ENCODE measurements at places on chromosomes 6 and 20.

DNA sequence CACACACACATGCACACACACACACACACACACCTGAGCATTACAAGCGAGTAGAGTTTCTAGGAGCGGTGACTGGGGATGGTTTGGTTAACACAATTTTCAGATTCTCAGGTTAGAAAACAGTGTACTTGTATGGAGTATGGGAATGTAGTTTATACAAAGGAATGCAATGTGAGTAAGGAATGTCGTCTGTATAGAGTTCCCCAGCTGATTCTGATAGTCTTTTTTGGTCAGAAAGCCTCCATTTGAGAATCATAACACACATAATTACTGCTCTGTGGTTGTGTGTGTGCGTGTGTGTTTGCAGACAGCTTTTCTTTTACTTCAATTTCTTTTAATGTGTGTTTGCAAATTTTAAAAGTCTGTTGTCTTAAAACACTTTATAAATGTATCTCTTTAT is 93.2 kb downstream of the MYO6 start:
- no peak for DNase-seq

DNA sequence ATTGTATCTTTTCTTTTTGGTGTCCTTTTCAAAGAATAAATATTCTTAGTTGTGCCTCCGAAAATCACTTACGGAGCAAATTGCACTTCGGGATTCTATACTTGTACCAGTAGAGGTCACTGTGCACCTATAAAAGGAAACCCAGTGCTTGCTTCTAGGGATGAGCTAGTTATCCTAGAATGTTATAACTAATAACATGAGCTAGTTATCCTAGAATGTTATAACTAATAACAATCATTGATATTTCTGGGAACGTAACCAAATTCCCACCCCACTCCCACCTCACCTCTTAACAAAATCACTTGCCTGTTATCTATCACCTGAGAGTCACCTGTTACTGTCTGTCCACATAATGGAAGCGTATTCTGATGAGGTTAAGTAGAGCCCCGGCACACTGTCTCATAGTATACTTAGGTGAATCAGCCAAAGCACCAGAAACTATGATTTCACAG is 126.9 kb upstream of the TIAM2 start:
- no peak for DNase-seq

DNA sequence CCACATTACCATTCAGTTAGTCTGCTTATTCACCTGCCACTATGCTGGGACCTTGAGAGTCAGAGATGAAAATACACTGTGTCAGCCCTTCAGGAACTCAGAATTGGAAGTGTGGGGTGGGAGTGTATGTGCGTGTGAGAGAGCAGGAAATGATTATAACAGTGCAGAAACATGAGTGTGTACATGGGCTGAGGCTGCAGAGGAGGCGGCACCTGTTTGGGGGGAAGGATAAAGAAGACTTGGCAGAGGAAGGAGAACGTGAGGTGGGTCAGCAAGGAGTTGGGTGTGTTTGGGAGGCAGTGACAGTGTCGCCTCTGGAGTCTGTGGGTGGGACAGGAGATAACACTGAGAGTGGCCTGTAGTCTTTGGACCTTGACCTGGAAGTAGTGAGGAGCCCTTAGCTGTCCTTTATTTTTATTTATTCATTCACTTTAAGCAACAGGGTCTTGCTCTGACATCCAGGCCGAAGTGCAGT is 3.1 kb downstream of the CHMP4B start:
- no peak for DNase-seq

GRCh38 chr6:167302796-167303195 is 11.7 kb downstream of the UNC93A start:
- no peak for DNase-seq

GRCh38 chr20:44019638-44020335 is 105.1 kb downstream of the TOX2 start:
- DNase-seq: no peak

DNA sequence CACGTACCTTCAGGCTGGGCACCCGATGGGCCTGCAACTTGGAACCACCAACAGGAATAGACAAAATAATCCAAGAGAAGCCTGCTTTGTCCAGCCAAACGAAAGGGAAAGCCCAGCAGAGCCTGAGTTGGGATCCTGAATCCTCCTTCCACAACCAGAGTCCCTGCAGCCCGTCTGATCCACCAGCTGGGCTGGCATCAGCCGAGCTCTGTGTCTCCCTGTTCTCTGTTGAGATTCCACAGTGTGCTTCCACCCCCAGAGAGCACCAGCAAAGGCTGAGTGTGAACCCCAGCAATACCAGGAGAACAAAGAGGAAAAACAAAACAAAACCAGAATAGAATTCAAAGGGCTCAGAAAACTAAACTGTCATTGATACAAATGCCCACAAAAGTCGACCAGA is 104.2 kb upstream of the PRND start:
- DNase-seq: no peak

DNA sequence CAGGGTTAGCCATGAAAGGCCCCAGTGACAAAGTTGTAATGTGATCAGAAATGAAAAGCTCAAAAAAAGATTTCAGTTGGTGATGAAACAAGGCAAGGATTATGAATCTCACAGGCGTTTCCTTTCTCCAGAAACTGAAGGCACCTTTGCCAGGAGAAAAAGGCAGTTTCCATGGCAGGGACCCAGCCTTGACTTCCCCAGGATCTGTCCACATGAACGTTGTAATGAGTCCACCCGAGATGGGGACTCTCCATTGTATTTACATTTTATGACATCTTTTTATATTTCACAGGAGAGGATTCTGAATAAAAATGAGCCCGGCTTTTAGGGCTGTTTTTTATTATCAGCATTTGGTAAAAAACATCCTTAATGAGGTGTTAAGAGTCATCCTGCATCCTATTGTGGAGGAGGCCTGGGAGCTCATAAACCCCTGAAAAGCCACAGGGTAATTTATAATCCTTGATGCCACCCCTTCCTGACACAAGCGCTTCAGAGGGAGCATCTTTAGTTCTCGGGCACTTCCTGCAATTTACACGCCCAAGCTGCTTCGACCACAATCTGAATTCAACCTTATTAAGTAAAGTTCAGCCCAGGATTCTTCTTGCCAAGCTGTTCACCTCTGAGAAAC is 74.1 kb upstream of the SALL4 start:
- DNase-seq: no peak

- DNase-seq: no peak
Measured at GRCh38 chr6:122930252-122931180, 65.5 kb upstream of the CLVS2 start.

DNA sequence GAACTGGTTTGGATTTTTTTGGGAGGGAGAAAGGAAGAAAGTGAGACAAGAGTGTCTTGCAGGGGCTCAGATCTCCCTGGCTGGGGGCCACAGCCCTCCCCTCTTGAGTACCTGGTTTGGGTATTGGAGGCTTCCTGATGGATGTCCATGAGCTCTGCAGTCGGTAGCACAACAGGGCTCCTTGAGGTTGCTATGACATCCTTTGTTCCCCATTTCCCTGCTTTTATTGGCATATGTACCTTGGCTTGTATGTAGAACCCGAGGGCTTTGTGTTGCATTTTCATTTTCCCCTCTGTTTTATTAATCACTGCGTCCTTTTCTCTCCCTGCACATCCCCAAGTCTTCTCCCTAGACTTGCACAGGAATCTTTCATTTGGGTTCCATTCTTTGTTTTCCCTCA is 355.5 kb upstream of the TSHZ2 start:
- no peak for DNase-seq

DNA sequence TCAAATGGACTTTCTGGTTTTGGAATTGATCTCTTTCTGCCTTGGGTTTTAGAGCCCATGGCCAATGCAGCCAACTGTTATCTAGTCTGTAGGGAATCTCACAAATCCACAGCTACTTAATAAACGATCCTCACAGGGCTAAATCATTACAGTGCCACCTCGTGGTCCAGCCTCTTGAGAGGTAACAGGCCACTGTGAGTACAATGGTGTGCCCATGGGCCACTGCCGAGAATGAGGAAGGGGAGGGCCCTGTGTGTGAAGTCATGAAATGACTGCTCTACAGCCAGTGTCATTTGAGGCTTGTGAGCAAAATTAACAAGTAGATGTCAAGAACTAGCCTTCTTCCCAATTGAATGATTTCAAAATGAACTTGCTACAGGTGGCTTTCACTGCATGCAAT is 54.3 kb upstream of the GMPR start:
- no peak for DNase-seq

DNA sequence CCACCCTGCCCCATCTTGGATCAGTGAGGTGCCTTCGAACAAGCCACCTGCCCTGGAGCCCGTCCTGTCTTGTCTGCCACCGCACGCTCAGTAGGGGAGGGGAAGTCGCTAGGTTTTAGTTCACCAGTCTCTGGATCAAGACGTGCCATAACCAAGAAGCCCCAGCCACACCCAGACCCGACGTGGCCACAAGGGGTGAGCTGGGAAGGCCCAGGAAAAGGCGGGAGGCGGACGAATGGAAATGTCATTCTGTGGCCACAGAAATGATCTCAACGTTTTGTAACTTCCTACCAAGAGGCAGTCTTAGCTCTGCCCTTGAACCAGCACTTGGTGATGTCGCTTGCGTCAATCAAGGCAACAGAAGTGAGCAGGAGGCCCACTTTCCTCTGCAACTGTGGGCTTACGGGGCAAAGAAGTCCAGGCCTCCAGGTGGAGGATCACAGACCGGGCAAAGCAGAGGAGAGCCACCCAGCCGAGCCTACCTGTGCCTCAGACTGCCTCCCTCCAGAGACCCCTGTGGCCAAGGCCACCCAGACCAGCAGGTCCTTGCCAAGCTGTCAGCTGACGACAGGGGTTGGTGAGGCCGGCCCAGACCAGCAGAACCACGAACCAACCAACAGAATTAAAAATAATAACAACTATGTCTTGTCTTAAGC is 14.5 kb downstream of the GMEB2 start:
- DNase-seq: no peak

DNA sequence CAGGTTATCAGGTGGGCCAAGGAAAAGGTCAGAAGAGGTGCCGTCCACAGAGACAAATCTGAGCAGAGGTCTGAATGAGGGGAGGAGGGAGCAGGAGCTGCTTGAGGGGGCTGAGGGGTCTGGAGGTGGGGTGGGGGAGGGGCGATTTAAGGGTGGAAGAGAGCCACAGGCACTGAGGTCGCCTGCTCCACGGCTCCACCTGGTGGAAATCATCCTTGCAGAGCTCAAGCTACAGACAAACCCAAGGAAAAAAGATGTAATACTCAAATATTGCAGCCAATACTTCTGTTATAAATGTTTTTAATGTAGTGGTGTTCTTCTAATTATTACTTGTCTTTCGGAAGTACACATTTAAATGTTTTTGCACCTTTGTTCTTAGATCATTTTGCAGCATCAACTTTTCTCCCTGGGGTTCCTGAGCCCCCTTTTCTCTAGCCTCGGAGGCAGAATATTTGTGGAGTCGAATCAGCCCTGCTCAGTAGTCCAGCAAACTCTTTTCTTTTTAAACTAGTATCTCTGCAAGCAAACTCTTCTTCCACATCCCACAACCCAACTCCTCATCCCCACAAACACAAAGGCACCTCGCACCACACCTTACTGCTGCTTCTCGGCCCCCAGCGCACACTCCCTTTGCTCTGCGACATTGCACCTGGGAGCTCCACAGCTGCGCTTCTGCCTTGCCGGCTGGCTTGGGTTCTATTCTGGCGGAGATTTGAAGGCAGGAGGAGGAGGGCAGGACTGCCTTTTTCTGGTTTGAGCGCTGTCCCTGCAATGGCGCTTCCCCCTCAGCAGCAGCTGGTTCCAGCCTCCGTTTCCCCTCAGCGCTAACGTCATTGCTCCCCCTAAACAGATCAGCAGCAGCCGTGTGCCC is 51.0 kb upstream of the TFAP2A start:
- no peak for DNase-seq

DNA sequence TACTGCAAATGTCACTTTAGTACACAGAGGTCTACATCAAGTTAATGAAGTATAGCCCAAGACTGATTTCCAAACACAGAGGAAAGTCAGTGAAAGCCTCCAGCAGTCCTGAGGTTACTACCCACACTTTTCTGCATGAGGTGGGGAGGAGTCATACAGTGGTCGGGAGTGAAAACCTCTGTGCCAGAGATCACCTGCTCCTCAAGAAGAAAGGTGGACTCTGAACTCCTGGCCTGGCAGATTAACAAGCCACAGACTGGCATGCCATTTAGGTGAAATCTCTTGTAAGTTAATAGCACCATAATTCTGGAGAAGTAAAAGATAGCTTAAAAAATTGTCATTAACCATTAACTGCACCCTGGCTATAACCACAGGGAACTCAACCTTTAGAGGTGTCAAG is 125.0 kb upstream of the LAMP5 start:
- DNase-seq: no peak

- no peak for DNase-seq
Measured at GRCh38 chr20:44069203-44070011, 117.6 kb downstream of the JPH2 start.

DNA sequence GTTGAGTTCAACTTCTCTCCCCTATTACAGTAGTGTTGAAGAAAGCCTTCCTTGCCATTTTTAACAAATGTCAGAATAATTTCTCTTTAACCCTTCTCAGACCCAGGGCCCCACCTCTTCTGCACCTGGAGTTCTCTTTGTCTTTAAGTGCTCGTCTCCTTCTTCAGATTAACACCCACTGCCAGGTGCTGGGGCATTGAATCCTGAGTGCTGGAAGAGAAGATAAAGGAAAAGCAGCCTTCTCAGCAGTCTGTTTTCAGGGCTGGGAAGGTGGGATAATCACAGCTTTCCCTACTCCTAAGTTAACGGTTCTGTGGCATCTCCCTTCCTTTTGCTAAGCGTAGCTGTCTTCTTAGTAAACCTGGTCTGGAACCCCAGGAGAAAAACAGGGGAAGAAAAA is 114.6 kb upstream of the TAB2 start:
- no peak for DNase-seq

GRCh38 chr6:61675734-61676133 is 610.3 kb downstream of the KHDRBS2 start:
- no peak for DNase-seq

- no peak for DNase-seq
Measured at GRCh38 chr20:16013631-16014030, 559.6 kb downstream of the KIF16B start.

DNA sequence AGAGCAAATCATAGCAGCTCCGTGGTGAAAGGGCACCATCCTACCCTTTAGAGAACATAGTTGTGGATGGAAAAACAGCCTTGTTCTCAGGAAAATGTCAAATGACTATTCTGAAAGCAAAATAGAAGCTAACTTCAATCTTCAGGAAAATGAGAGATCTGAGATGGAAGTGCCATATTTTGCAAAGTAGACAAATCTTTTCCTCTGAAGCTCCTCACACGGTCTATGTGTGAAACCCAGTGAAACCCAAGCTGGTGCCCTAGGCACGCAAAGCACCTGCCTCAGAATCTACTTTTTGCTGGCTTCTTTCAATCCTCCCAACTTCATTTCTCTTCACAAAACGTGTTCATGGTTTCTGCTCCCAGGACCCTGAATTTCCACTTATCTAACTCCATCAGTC is 325.2 kb upstream of the CDH4 start:
- DNase-seq: no peak

GRCh38 chr6:89952686-89953085 is 58.4 kb downstream of the GJA10 start:
- DNase-seq: no peak

GRCh38 chr6:113205553-113205952 is 651.6 kb upstream of the MARCKS start:
- DNase-seq: no peak

- DNase-seq: no peak
Measured at GRCh38 chr6:32627831-32628230, 9.4 kb upstream of the HLA-DQA1 start.

GRCh38 chr6:111609827-111610526 is 4.3 kb upstream of the TRAF3IP2 start:
- DNase-seq: no peak

All from GM12892 (cell line).